Activated CD4-positive, alpha-beta T cell treated with anti-CD3 and anti-CD28 coated beads, Interleukin-2, amount 50 U/mL, for 24 hours (primary cell): ENCODE measurements at places on chromosomes 7 and 10.

DNA sequence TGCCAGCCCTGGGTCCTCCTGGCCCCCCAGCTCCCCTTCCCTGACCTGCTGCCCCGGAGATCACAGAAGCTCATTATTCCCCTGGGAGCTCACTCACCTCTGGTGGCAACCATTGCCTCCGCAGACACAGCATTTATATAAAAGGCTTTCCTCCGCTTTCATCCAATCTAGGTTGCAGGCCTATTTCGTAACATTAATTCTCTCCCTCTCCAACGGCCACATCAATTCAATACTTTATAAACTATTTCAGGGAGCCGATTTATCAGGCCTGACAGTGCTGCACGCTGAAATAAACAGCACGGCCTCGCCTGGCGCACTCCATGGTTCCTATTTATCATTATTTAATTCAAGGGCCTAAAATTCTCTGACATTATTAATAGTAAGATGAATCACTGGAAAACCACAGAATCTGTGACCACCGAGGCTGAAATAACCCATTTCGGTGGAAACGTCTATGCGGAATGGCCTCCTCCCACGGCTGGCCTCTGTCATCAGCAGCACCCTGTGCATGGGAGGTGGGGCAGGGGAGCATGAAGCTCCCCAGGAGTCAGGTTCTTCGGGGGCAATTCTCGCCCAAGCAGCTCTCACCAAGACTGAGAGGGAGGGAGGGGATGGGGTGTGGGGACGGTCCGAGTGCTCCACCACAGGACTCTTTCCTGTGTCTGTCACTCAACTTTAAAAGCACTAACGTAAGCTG lies 249.3 kb upstream of the PFKP start:
- DNase-seq = no peak

GRCh38 chr10:18145652-18146051 lies 5.4 kb downstream of the CACNB2 start:
- no peak for DNase-seq

DNA sequence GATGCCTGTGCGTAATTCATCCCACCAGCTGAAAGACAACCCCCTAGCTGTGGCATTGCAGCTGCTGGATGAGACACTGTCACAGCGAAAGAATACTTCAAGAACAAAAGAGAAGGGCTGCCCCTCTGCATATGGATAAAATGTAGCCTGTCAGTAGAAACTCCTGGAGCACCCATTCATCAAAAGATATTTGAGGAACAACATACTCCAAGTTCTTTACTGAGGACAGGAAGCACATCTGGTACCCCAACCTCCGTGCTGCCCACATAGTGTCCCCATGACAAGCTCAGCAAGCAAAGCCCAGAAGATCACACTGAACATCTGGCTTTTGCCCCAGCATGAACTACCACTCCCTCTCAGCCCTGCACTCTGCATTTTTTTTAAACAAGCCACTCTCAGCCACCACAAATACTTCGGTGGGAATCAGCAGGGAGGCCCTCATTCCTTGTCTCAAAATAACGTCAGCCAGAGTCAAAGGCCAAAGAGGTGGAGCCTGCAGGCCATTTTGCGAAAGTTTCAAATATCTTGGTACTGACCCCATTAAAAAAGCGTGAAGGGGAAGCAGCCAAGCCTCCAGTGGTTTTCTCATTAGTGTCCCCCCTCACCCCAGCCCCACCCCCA lies 1.7 kb downstream of the CREB3L2 start:
- no peak for DNase-seq

GRCh38 chr10:92712016-92712889 lies 22.5 kb downstream of the HHEX start:
- no peak for DNase-seq

GRCh38 chr7:102146122-102146521 lies 140.5 kb upstream of the SH2B2 start:
- DNase-seq = no peak

GRCh38 chr10:63169624-63170023 lies 36.5 kb downstream of the NRBF2 start:
- DNase-seq = no peak

DNA sequence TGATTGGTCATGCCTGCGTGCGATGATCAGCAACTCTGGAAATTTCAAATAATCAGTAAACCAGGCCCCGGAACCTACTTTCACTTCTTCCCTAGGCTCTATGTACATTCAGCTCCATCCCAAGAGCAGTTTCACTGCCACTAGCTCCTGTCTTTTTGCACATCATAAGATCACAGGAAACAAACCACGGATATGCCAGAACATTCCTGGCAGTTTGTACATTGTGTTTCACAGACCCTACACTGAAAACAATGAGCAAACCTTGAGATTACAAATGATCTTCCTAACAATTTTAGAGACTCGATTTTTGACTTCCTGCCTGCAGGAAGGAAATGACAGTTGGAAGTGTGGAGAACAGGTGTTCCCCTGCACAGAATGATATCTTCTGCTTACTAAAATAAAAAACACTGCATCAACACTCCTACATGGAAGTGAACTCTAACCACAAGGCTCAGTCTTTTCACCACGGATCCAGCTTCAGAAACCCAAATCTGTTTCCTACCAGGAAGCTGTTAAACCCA lies 7.6 kb upstream of the TMEM236 start:
- no peak for DNase-seq

DNA sequence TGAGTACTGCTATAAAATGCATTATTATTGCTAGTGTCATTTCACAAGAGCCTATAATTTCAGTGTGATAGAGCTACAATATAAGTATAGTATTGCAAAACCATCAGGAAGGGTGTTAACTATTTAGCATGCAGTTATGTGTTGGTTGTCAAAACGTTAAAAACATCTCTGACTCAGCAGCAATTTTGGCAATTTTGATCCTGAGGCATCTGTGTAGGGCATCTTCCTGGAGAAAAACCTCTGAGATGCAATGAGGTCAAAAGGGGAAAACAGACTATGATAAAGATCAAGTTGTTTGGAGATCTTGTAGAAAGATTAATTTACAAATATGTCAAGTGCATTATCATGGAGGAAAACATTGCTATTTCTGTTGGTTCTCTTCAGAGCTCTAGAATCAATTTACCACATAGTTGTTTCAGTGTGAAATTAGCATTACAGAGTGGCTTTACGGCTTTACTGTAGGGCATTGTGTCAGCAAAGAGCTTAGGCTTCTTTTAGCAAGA lies 5.3 kb downstream of the CFTR start:
- DNase-seq = no peak

DNA sequence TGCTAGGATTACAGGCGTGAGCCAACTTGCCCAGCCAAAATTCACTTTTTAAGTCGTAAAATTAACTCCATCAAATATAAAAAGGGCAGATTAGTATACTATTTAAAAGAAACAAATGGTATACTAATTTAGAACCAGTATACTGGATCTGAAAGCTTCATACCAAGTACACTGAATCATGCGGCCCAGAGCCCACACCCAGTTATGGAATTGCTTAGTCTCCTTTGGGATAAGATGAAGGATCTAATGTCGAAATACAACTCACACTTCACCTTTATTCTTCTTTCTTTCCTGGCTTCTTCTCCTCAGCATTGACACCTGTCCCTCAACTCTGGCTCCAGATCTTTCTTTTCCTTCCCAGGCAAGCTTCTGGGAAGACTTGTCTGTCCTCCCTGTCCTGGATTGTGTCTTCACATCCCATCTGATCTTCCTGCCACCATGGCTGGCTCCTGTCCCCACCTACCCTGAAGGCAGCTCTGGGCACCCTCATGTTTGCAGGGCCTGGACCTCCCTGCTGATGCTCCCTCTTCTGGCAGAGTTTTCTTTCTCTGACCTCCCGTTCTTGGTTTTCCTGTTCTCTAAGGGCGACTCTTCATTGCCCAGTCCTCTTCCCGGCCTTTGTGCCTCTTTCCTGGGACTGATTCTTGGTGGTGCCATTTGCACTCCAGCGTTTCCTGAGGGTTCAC lies 57.8 kb upstream of the CTBP2 start:
- no peak for DNase-seq

GRCh38 chr7:66114743-66115649 lies at the start of gene CRCP:
Gene CRCP, plus strand, starts transcription at chr7:66114847. Its CDS starts 116 bp downstream, at chr7:66114963.
- peak; percentile 75 for DNase-seq
